ENCODE measurements at places on chromosomes 12 and 14.

DNA sequence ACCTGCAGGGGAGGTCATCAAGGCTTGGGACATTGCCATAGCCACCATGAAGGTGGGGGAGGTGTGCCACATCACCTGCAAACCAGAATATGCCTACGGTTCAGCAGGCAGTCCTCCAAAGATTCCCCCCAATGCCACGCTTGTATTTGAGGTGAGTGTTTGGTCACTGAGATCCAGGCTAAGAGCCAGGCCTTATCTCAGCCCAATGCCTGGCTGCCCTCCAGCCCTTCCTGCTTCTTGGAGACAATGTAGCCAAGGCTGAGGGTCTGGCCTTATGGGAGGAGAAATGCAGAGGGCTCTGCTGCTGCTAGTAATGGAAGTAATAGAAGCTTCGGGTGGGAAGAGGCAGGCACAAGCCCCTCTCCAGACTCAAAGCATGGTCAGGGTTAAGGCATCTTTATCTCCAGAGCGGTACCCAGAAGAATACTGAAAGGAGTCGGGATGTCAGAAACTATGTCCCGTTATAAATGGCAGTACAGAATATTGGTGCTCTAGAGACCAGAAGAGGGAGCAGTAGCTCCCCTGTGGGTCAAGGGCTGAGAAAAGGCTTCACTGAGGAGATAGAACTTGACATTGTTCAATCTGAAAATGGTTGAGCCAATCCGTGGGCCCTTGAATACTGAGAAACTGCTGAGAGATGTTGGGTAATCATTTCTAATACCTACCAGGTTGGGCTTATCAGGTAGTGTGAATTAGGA is 3.1 kb downstream of the FKBP4 start:
- no peak for DNase-seq

- peak; percentile 61 for DNase-seq
These were observed 2.5 kb downstream of the NUAK1 start for GRCh38 chr12:106136263-106136662.

DNA sequence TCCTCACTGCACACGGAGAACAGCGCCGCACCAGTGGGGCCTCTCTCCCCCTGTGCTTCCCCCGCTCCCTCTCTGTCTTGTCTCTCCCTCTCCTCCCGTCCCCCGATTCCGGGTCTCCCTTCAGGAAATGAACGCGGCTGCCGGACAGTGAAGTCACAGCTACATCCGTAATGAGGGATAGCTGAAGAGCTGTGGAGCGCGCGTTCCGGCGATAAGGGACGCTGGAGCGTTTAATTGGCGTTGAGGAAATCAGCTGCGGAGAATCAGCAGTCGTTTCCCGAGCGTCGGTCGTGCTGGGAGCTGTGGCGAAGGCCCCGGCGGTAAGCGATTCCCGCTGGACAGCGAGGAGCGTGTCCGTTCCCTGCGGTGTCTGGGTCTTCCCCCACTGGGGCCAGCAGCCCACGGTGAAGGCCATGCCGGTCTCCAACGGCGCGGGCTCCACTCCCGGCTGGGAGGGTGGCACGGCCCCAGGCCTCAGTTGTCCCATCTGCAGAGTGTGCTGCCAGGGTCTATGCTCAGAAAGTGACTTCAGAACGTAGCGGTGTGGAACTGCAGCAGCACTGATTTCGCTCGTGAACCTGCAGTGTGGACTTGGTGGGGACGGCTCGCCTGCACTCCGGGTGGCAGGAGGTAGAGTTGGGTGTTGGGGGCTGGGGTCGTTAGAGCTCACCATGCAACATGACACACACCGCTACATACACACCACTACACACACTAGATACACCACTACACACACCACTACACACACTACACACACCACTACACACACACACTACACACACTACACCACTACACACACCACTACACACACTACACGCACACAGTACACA is 10.9 kb downstream of the NOC4L start:
- DNase-seq, result peak; percentile 3

DNA sequence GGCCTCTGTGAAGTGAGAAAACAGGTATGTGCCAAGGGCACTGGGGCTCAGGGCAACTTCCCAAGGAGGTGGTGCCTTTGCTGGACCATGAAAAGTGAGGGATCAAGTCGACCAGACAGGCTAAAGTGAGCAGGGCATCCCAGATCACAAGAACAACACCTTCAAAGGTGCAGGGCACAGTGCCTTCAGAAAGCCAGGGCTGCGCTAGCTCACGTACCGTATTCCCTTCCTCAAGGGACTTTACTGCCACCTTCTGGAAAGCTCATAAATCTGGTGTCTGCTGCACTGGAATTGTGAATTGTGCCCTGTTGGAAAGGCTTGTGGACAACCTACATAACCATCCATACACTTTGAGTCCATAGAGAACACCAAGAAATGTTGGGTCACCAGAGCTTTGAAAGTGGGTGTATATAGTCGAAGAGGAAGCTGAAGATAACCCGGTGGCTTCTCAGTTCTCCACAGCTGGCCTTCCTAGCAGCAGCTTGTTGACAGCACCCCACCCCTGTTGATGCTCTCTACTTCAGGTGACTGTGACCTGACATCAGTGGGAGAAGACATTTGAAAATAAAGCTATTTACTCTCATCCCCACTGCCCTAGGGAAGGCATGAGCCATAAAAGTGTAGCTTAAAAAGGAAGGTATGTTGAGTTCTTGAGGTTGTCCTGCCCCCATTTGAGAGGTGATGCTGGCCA is 24.5 kb downstream of the FIGNL2 start:
- peak; percentile 27 for DNase-seq

DNA sequence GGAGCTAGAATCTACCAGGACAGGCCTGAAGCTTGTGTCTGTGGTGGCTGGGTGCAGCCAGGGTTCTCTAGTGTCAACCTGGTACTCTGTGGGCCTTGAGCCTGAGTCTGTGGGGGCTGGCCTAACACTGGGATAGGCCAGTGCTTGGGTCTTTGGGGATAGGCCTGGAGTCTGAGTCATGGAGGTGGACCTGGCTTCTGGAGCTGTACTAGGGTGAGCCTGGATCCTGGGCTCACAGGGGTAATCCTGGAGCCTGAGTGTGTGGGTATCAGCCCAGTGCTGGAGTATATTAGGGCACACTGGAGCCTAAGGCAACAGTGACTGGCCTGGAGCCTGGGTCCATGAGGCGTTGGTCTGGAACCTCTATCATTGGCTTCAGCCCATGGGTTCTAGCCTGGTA is 182.5 kb upstream of the NPAS3 start:
- DNase-seq, result no peak

DNA sequence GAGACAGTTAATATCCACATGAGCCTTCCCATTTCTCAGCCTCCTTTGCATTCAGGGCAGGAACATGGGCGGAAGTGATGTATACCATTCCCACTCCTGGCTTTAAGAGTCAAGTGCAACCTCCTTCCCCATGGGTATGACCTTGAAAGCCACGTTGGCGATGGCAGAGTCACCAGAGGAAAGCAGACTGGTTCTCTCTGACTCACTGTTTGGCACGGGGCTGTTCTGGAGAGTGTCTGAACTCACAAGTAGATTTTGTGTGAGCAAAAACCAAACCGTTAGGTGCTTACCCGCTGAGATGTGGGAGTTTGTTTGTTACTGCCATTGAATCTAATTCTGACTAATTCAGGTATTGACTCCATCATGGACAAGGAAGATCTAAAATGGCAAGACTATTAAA is 36.7 kb upstream of the PZP start:
- DNase-seq, result no peak

DNA sequence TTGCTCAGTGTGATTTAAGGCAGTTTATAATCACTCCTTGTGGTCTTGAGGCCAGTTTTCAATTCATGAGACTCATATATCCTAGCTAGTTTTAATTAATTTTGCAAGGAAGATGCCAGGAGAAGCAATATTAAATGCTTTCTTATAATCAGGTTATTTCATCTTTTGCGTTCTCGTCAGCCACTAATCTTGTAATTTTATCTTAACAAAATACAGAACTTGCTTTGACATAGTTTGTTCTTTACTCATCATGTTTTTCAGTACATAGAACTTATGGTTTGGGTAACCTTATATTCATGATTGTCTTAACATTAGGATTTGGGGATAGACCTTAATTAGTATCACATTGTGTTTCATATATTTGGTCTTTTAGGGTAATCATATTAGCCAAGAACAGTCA is 76.0 kb downstream of the LIN52 start:
- DNase-seq, result no peak

- no peak for DNase-seq
These were observed 318.6 kb upstream of the DIO3 start for GRCh38 chr14:101242442-101243385.

GRCh38 chr14:98169170-98169587 is 1102.8 kb downstream of the BCL11B start:
- no peak for DNase-seq

- no peak for DNase-seq
These were observed 57.9 kb upstream of the SLCO1B1 start for GRCh38 chr12:21073129-21073528.

DNA sequence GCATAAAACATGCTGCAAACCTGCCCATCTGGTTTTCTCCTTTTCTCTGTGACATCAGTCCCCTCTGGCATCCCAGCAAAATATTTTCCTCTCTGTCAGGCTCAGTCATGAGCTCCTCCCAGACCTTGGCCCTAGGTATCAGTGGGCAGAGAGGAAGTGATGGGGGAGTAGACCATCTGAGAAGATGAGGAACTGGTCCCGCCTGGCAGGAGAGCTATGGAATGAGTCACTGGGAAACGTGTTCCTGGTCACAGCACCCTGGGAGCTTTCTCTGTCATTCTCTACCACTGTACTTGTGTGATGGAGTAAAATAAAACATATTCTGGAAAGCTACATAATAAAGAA is 5.0 kb upstream of the SRSF9 start:
- DNase-seq, result no peak

DNA sequence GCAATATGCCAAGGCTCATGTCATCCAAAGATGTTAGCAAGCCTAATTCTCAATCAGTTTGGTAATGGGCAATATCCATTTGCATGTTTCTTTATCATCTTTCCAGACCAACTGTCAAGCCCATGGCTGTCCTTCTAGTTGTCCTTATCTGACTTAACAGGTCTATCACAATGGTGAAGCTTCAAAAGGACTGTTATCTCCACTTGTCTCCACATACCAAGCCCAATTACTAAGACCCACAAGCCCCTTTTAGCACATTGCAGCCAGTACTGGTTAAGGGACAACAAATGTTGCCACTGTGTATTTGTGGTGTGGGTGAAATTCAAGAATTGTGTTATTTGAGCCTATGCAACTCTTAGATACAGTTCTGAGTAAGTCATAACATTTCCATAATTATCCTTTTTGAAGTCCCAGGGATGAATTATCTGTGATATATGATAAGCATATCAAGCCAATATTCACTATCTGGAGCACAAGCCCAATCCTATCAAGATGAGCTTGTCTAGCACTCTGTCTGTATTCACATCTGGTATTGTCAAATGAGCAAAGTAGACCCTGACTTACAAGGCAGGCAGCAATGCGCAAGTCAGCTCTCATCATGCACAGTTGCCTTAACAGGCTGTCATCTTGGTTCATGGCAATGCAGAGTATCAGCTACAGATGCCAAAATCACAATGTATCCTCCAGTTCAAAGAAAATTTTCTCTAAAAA is 19.3 kb upstream of the ST8SIA1 start:
- no peak for DNase-seq

- DNase-seq, result no peak
These were observed 215.9 kb upstream of the HMGA2 start for GRCh38 chr12:65608319-65608916.

DNA sequence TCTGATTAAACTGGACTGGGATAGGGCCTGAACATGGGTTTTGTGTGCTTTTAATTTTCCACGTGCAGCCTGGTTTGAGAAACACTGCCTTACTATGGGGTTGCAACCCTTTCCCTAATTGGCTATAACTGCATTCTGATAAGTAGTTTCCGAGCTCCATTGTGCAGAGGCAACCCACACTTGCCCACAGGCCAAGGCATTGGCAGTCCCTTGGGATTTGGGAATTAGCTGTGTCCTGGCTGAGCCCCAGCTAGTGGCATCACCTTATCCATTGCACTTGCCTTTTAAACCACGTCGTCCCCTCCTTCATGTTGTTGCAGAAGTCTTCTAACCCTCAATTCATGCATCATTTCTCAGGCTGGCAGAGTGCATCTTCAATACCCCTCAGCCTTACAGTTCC is 10.2 kb downstream of the VCPKMT start:
- DNase-seq, result no peak

DNA sequence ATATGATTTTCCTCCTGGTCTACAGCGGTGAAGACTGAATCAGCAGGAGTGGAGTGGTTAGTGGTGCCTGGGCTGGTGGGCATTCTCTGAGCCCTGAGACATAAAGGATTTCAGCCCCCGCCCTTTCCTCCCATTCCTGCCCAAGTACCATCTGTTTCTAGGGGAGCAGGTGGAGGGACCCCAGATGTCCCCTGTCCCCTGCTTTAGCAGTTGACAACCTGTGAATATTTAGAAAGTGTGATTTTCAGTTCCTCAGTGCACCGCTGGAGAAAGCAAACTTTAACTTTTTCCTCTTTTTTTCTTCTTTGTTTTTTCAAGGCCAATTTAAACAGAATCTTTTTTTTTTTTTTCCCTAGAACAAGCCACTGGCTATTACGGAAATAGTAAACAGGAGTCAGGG is 163.8 kb upstream of the MYL2 start:
- DNase-seq, result no peak

DNA sequence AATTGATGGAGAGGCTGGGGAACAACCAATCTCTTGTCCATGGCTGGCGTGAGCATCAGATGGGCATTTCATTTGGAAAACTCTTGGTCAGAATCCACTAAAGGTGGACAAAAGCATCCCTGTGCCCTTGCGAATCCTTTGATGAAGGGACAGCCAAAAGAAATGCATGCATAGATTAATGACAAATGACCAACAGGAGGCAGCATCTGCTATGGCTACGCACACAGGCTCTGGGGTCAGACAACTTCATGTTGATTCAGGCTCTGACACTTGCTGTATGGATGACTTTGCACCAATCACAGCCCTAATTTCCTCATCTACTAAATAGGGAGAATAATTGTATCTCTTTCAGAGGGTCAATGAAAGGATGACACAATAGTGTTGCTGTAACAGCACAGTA is 117.5 kb downstream of the ASCL4 start:
- DNase-seq, result no peak

GRCh38 chr14:68401317-68401716 is 391.6 kb downstream of the ZFP36L1 start:
- no peak for DNase-seq

DNA sequence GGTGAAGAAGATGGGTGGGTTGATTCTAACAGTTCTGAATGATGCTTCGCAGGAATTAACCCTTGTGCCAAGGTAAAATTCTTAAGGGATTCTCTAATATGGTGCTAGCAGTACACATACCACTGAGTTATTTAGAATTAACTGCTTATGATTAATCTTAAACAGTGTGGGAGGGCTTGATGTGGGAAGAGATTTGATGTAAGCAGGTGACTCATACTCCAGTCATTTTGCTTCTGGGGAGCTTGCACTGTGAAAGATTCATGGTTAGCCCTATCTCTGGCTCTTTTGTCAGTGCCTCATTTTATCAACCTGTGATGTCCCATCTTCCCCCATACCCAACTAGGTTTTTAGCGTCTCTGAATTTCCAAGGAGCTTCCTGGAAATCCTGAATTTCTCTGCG is 83.8 kb downstream of the NRXN3 start:
- no peak for DNase-seq

GRCh38 chr14:67416810-67417209 is 4.8 kb upstream of the PLEK2 start:
- no peak for DNase-seq

- DNase-seq, result no peak
These were observed 950.7 kb upstream of the FLRT2 start for GRCh38 chr14:84579292-84579691.
